ENCODE measurements at places on chromosomes 1 and 21. TPM values are rescaled to one million over a fixed set of nuclear protein-coding genes. Genes with fewer than 3 reads are reported as not detected.

USP21 gene
- 41.9 TPM for total RNA-seq

ZSWIM5 gene
- total RNA-seq = 7.9 TPM

THEM5 gene
- not detected for total RNA-seq

CCDC30 gene
- 1.3 TPM for total RNA-seq

RNU1-1 gene
- 1,290 TPM for total RNA-seq

ANGPTL3 gene
- total RNA-seq = not detected

ADCY10 gene
- total RNA-seq = 0.10 TPM

HNRNPCL2 gene
- not detected for total RNA-seq

TBX15 gene
- total RNA-seq = 1.9 TPM

PLA2G2D gene
- not detected for total RNA-seq

RHD gene
- total RNA-seq = not detected

C1orf185 gene
- not detected for total RNA-seq

CAMK2N1 gene
- total RNA-seq = 4.4 TPM

APCS gene
- 0.33 TPM for total RNA-seq

KRTAP20-4 gene
- total RNA-seq = not detected

CKS1B gene
- 212 TPM for total RNA-seq

OMA1 gene
- total RNA-seq = 16.6 TPM

HUNK gene
- total RNA-seq = 0.05 TPM

LCE6A gene
- total RNA-seq = not detected

KRTAP21-2 gene
- total RNA-seq = not detected

SELL gene
- 0.31 TPM for total RNA-seq

CD164L2 gene
- 0.13 TPM for total RNA-seq

TMEM52 gene
- 2.5 TPM for total RNA-seq

SPRR2E gene
- not detected for total RNA-seq

RYR2 gene
- total RNA-seq = 0.03 TPM

TRPM2 gene
- 0.26 TPM for total RNA-seq

C4BPA gene
- 0.26 TPM for total RNA-seq

FCN3 gene
- total RNA-seq = not detected

WDR64 gene
- not detected for total RNA-seq

DCDC2B gene
- not detected for total RNA-seq

FCRL6 gene
- total RNA-seq = not detected

SMPDL3B gene
- total RNA-seq = 1.5 TPM

NOS1AP gene
- 27.9 TPM for total RNA-seq

CCDC27 gene
- not detected for total RNA-seq

CD52 gene
- 1.6 TPM for total RNA-seq

PLEKHA6 gene
- 5.5 TPM for total RNA-seq

FBLIM1 gene
- 4.3 TPM for total RNA-seq

RIMKLA gene
- 13.6 TPM for total RNA-seq

RNF186 gene
- not detected for total RNA-seq

SEMA4A gene
- 0.21 TPM for total RNA-seq

PRMT2 gene
- 60.5 TPM for total RNA-seq

SERPINC1 gene
- 0.64 TPM for total RNA-seq

MIGA1 gene
- 14.4 TPM for total RNA-seq

AP4B1 gene
- 14.2 TPM for total RNA-seq

HPDL gene
- total RNA-seq = 1.9 TPM

CORT gene
- 0.41 TPM for total RNA-seq

MAP1LC3C gene
- total RNA-seq = 0.21 TPM

CASZ1 gene
- total RNA-seq = 27.8 TPM

MMP23B gene
- 5.0 TPM for total RNA-seq

GNG4 gene
- 1.1 TPM for total RNA-seq

ADGRL2 gene
- total RNA-seq = 34.2 TPM

SDHB gene
- 212 TPM for total RNA-seq

SPATA21 gene
- total RNA-seq = not detected

C1orf116 gene
- 0.08 TPM for total RNA-seq

GSTM1 gene
- not detected for total RNA-seq

EIF4G3 gene
- total RNA-seq = 78.6 TPM

DIO1 gene
- total RNA-seq = 0.28 TPM

ELF3 gene
- 126 TPM for total RNA-seq

Measured in Panc1 (cell line).